SK-N-DZ (cell line): ENCODE measurements at places on chromosomes 16 and 17.

- DNase-seq = no peak
Observed at GRCh38 chr16:67443265-67443664, 12.3 kb downstream of the HSD11B2 start.

DNA sequence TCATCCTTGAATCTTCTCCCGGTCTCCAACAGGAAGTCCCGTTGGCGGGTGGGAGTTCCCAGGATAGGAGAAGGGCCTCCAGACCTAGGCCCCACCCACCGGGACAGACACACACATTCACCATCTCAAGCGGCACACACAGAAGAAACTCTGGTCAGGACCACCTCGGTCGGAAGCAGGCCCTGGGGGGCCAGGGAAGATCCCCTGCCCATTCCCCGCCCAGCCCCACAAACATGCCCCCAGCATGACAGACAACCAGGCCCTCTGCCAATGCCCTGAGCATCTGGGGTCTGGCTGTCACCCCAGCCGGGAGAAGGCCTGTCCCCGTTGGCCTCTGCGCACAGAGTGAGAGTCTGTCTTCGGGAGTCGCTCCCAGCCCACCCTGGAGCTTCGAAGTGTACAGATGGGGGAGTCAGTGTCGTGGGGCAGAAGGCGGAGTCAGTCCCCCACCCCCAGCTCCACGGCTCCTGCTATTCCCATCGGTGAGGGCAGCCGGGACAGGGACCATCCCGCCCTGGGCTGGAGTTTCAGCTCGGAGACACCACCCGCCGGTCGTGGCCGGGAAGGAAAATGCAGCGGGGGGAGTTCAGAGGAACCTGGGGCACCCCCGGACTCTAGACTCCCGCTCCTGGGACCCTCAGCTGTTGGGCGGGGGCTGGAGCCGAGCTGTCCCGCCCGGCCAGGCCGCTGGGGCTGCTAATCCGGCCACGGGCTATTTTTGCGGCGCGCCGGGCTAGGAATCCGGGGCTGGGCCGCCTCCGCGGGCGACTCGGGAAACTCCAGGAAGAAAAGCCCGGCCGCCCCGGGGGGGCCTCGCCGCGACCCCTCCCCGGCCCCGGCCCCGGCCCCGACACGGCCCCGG, 660 bp downstream of the RHBDF1 start:
- peak; percentile 63 for DNase-seq

GRCh38 chr16:23128056-23128455, 21.2 kb downstream of the USP31 start:
- no peak for DNase-seq

DNA sequence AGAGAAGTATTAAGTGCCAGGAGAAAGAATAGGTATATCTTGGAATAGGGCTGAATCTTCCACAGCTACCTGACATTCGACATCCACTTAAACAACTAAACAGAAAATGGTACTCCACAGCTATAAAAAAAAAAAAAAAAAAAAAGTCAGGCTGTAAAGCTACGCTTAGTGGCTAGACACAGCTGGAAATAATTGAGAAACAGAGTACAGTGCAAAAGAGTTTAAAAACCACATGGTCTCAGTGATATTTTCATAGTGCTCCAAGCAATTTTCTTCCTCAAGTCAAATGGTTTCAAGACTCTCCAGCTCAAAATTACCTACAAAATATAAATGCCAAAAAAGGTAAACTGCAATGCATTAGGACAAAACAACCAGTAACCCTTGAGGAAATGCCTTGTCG, 607.1 kb downstream of the KCNJ2 start:
- DNase-seq = no peak

- DNase-seq = no peak
Observed at GRCh38 chr16:74982256-74982655, 2.7 kb downstream of the WDR59 start.

DNA sequence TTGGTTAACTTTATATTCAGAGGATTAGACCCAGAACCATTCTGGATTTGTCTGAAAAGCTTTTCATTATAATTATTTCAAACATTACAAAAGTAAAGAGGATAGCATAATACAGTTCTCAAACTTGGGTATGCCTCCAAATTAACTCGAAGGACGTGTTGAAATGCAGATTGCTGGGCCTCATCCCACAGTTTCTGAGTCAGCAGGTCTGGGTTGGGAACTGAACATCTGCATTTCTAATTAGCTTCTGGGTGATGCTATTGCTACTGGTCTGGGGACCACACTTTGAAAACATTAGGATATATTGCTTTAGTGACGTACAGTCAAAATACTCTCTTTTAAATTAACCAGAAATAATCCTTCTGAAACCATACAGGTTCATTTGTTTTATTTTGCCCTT, 10.0 kb downstream of the TPPP3 start:
- DNase-seq = no peak

- no peak for DNase-seq
Observed at GRCh38 chr17:38542286-38542685, 63.5 kb downstream of the SRCIN1 start.

GRCh38 chr17:1294157-1294717, 14.8 kb downstream of the TRARG1 start:
- DNase-seq = no peak

DNA sequence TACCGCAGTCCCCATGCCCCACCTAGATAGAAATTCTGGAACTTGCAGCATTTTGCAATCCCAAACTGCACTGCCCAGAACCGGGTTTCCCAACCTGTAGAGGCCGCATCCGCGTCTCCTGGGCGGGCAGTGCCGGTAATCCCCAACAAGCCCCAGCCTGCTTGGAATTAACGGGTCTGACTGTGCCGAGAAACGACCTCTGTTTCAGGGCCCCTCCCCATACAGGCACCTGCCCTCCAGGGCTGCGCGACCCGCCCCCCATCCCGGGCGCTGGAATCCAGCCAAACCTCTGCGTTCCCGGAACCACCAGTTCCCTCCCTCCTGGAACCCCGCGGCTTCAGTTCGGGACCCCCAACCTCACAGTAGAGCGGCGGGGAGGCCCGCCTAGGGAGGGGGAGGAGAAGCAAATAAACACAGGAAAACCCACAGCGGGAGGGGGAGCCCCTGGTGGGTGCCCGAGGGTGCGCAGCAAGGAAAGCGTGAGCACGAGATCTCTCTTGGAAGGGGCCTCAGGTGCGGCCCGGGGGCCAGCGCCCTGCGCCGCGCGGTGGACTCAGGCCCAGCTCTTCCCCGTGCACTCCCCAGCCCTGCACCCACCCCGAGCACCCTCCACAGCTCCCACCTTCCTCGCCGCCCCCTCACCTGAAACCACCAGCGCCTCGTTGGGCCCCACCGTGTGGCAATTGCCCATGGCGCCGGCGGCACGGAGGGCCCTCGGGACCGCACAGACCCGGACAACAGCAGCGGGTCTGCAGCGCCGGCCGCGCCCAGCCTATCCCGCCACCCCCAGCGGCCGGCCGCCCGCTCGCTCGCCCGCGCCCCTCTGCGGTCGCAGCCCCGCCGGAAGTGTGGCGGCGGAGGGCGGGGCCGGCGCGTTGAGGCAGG, at the start of gene FLOT2:
FLOT2 (minus strand) TSS at position 850 of the 885 bp plus-strand sequence; CDS start at position 691, 159 bp downstream.
- peak; percentile 63 for DNase-seq

DNA sequence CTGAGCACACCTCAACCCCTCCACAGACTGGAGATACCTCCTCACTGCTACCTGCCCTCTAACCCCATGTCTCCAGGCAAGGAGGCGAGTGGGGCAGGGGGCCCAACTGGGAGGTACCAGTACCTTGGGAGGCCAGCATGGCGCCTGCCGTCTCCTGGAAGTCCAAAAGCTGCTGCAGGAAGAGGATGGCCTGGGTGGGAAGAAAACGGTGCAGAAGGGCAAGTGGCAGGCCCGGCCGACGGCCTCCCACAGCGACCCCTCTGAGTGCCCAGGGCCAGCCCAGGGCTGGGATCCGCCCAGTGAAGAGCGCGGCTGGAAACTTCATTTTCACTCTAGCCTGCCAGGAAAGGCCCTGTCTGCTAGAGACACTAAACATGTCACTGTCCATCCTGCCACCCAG, 8.5 kb downstream of the ZACN start:
- DNase-seq = no peak

DNA sequence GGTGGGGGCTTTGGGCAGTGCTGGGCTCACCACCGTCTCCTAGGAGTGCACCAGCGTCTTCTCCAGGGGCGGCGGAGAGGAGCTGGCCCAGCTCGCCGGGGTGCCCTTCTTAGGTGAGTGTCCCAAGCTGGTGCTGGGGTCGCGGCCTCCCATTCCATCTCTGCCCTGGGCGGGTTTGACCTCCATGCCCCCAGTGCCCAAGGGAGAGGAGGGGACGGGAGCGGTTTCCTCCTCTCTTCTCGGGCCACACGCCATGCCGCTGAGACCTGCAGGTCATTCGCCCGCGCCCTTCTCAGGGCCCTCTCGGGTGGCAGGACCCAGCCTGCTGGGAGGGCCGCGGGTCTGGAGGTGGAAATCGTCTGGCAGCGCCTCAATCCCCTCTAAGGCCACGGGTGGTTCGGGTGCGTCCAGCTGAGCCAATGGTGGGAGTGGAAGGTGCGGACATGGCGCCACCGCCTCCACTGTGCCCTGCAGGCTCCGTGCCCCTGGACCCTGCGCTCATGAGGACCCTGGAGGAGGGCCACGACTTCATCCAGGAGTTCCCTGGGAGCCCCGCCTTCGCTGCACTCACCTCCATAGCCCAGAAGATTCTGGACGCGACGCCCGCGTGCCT, 5.3 kb downstream of the IGFALS start:
- DNase-seq = no peak

DNA sequence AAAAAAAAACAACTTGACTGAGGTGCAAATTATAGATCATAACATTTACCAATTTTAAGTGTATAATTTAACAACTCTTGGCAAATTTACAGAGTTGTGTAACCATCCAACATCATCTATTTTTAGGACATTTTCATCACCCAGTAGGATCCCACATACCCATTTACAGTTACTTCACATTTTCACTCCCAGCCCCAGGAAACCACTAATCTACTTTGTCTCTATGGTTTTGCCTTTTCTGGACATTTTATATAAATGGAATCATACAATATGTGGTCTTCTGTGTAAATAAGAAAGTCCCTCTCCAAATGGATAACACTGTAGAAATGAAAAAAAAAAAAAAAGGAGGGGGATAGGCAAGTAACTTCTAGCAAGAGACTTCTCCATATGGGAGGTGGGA, 26.1 kb upstream of the XYLT1 start:
- DNase-seq = no peak

DNA sequence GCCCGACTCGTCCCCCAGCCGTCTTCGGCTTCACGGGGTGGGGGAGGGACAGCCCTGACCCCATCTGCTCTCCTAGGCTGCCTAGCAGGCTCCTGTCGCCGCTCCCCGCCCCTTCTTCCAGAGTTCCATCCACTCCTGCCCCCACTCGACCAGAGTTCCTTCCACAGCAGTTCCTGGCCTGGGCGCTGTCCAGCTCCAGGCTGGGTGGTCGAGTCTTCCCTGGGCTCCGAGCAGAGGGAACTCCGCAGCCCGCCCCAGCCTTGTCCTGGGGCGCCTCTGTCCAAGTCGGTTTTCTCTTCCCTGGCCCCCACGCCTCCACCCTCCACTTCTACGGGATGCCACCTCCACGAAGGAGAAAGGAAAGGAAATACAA, 1.4 kb downstream of the PYY start:
- no peak for DNase-seq

DNA sequence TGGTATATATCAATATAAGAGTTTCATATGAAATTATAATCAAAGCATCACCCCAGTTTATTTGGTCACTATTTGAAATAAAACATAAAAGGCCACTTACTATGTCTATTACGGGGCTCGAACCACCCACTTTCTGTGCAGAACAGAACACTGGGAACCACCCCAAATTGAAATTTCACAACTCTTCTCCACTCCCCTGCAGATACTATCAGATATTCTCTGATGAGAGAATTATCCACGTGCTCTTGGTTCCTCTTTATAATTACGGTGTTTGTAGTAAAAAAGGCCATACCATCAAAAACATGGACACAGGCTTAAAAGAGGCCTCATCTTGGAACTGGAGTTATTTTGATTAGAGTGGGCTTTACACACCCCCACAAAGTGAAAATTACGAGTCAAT, 82.8 kb downstream of the WDR59 start:
- DNase-seq = no peak

GRCh38 chr17:80173126-80173525, 3.3 kb downstream of the CARD14 start:
- no peak for DNase-seq

- DNase-seq = peak; percentile 98
Observed at GRCh38 chr17:13353590-13353989, 248.1 kb downstream of the HS3ST3A1 start.

DNA sequence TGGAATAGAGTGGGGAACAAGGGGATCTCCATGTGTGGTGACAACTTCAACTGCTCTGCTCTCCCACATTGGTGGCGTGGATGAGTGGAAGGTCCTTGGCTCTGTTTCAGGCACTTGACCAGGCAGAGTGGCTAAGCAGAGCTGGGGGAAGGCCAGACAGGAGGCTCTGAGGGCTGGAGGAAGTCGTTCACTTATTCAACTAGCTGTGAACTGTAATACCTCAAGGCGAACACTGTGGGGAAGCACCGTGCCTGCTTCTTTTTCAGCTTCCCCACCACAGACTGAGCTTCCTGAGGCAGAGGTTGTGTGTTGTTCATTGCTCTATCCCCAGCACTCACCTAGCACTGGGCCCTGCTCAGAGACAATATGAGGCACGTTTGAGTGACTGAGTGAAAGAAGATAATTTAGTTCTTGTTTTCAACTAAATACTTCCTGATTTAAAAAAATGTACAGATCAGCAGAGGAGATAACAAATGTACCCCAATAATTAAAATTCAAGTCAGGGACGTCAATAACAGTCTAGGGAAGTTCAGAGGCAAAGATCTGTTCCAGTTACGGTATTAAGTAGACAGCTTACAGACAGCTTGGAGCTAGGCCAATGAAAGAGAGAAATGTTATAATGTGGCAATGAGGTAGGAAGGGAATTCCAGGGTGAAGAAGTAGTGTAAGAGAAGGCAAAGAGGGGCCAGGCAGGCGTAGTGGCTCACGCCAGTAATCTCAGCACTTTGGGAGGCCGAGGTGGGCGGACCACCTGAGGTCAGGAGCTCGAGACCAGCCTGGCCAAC, 34.7 kb downstream of the MYO18A start:
- peak; percentile 80 for DNase-seq

GRCh38 chr17:4665027-4665426, 23.5 kb upstream of the ALOX15 start:
- no peak for DNase-seq

DNA sequence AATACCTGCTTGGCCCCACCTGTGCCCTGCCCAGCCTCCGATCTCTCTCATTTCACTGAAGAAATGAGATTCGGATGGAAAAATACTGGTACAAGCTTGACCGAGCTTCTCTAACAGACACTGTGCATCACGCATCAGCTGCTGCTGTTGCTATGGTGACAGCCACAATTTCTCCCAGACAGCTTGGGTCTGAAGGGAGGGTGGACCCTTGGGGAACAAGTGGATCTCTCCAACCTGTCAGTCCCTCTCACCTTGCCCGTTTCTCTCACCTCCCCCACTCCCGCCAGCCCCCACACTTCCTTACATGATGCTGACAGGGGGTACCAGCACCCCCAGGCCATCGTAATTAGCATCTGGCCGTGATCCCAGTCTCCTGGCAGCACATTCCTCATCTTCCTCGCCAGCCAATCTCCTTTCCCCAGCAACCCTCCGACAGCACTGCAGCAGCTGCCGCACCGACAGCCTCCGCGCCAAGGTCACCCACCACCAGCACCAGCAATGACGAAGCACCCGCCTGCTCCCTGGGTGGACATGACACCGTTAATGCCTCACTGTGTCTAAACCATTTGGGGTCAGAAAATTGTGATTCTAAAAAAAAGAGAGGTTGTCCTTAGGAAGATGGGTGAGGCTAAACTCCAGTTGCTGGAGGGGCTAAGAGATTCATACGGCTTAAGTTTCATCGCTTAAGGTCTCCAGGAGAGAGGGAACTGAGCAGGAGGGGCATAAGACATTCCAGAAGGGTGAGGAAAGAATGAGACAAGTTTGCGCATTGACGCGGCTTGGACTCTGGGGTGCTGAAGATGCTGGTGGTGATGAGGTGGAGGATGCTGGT, 58.6 kb upstream of the TNRC6A start:
- peak; percentile 84 for DNase-seq
